ENCODE measurements at places on chromosomes 6 and 20.

DNA sequence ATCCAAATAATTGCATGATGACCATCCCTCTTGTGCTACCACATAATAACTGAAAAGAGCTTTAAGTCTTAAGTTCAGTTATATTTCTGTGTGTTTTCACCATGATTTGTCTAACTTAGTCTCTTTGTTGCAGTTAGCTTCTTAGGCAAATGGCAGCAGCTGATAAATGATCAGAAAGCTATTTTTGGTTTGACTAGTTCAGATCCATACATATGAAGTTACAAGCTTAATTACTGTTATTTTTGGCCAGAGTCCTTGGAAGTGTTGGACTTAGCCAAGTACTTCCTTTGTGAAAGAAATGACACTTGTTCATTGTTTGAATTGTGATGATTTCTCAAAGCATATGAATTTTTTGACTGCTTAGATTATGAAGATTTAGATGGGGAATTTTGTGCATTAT is 54.2 kb downstream of the HIVEP1 start:
- DNase-seq = no peak

DNA sequence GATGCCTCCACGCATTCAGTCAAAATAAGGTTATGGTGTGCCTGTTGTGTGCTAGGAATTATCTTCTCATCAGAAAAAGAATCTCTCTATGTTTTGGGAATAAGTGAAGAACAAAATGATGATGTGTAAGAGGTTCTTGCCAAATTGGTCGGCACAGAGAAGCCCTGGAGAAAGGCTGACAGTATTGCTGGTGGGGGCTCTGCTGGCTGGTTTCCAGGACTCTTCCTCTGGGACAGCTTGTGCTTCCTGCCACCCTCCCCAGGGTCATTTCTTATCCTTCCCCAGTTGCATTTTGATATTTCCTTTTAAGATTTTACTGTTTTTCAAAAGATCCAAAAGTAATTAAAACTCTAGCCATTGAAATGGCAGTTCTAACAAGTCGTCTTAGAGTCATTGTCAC is 22.1 kb downstream of the CST4 start:
- no peak for DNase-seq

DNA sequence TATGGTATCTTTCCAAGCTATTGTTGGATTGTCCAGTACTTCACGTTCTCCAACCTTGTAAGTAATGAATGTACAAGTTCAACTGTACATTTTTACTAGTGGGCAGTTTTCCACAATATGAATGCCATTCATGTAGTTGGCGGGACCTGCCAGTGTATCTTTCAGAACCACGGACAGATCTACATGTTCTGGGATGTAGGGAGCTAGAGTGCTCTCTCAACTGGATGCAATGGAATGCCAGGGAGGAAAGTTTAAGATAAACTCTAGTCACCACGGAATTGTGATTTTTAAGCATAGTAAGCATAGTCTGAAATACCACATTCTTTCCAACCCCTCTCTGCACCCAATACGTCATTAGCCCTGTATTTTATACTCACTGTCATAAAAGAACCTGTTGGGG is 21.5 kb upstream of the HLA-C start:
- peak; percentile 27 for DNase-seq

GRCh38 chr6:128070406-128070805 is 169.5 kb upstream of the THEMIS start:
- peak; percentile 1 for DNase-seq

- DNase-seq = no peak
Measured at GRCh38 chr6:148708707-148709106, 38.1 kb upstream of the UST start.

- no peak for DNase-seq
Measured at GRCh38 chr6:162736961-162737360, 9.2 kb downstream of the PACRG start.

DNA sequence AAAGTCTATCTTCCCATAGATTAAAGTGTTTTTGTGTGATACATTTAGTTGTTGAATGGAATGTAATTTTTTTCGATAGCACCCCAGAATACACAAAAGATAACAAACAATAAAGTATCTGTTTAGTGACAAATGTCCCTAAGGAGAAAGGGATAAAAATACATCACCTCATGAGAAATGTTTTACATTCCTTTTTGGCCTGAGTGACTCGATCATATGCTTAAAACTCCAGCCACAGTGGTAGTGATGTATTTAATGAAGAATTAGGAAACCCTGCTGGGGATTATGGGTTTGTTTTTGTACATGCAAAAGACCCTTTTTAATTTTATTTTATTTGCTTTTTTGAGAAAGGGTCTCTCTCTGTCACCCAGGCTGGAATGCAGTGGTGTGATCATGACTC is 4.3 kb upstream of the SGK1 start:
- DNase-seq = no peak

DNA sequence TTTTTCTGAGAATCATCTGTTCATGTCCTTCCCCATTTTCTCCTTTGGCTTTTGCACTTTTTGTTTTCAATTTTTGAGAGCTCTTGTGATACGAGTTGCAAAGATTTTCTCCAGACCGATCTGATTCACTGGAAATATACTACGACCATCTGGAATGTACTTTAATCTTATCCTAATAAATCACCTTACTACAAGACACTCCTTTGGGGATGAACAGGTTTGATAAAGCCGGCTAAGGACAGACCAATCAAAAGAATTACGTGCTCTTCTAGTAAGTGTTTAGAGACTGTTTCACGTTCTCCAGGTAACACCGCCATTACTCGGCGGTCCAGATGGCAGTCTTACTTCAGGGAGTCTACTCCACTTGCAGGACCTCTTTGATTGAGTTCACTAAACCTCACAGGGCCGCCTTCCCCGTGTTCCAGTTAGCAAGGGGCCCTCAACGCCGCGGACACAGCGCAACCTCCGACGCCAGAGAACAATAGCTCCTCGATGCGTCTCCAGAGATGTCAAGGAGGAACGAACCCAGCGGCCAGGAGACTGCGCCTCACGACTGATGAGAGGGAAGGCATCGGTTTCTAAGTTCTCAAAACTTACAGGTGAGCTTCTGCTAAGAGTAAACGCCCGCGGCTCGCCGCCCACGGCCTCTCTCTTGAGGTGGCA is 920 bp upstream of the WTAP start:
- no peak for DNase-seq

- no peak for DNase-seq
Measured at GRCh38 chr6:72525821-72526510, 95.9 kb upstream of the KCNQ5 start.
